Esophagus squamous epithelium (tissue), 5 donors: ENCODE measurements at places on chromosomes 16 and 17.

- DNase-seq = no peak
Observed at GRCh38 chr17:51224402-51225262, 35.2 kb downstream of the MBTD1 start.

DNA sequence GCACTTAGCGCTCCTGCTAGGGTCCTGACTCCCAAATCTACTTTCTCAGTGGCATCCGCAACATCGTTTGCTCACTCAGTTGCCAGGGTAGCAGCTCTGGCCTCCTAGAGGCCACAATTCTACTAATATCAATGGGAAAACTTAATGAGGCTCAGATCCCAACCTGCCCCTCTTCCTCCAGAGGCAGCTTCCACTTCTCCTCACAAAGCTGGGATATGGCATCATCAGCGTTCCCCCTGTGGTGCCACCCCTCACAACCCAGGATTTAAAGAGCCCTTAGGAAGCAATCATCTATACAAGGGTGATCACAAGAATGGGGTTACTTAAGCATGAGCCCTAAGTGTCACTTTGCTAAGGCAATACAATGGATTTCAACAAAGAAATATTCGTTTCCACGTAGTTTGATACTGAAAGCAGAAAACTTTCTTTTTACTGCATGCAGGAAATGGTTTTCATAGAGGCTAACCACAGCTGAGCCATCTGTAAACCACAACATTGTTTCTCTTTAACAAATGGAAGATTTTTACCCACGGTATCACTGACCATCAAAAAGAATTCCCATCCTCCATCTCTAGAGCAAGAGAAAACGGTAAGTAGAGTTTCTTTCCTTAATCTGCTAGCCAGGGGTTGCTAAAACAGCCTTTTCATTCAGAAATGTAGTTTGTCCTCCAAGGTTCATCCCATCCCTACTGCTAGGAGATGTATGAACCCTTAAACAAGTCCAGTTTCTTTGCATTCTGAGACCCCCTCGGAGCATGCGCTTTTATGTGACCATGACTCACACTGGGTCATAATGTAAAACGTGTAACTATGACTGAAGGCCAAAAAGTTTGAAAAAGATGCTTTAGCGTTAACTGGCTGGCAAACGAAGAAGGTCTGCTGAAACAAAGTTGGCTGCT lies 68.3 kb upstream of the BCAR1 start:
- no peak for DNase-seq

DNA sequence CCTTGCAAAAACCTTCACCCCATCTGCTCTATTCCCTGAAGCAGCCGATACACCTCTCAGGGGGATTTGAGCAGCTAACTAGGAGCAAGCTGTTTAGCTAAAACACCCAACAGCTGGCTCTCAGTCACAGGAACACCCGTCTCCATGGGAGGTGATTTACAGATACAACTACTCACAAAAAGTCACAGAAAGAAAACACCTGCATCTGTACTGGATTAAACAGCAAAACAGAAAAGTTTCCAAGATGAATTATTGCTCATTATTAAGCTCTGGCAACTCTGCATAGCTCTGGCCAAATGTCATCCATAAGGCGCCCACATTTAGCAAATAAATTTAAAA lies 22.3 kb downstream of the GJC1 start:
- no peak for DNase-seq

DNA sequence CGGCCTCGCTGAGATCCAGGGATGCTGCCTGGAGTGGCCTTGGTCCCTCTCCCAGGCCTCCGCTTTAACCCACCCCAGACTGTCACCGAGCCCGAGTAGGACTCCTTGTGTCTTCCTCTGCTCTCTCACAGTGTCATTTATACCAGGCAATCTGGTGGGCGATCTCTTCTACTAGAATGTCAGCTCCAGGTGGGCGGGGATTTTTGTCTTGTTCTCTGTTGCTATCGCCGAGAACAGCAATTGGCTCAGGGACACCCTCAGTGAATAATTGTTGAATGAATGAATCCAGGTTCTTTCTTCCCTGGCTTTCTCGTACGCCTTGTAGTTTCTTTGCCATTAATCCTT lies 591 bp downstream of the DHX38 start:
- no peak for DNase-seq

DNA sequence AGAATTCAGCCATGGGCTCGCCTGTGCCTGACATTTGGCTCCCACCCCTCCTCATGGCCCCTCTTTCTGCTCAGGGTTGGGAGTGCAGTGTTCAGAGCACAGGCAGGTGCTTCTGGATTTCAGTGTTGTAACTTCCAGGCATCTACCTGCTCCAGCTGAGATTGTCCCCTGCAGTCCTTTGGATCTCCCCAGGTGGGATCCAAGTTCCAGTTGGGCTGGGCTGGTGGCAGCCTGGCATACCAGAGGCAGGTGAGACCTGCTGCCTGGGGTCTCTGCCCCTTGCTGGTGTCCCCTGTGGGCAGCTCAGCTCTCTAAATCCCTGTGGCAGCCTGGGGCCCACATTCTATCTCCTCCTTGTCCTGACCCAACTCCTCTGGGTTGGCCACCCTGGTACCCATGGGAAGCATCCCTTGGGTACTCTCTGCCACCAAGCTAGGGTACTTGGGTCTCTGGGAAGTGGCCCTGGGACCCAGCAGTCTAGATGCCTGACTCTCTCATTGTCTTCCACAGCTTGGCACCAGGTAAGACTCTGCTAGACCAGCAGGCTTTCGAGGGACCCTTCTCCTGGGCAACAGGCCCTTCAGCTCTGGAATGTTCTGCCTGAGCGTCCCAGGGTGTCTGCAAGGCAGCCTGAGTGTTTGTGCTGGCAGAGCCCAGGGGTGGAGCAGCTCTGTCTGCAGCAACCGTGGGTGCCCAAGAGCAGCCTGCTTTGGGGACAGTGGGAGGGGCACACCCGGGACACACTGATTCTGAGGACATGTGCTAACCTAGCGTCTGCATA lies 42.5 kb downstream of the DNAH17 start:
- DNase-seq = no peak

- no peak for DNase-seq
Observed at GRCh38 chr16:51382211-51382610, 231.1 kb upstream of the SALL1 start.
